ENCODE measurements at places on chromosomes 11 and 22.
A peak's percentile ranks its signal among the peaks of the same experiment; 100 is the strongest.

DNA sequence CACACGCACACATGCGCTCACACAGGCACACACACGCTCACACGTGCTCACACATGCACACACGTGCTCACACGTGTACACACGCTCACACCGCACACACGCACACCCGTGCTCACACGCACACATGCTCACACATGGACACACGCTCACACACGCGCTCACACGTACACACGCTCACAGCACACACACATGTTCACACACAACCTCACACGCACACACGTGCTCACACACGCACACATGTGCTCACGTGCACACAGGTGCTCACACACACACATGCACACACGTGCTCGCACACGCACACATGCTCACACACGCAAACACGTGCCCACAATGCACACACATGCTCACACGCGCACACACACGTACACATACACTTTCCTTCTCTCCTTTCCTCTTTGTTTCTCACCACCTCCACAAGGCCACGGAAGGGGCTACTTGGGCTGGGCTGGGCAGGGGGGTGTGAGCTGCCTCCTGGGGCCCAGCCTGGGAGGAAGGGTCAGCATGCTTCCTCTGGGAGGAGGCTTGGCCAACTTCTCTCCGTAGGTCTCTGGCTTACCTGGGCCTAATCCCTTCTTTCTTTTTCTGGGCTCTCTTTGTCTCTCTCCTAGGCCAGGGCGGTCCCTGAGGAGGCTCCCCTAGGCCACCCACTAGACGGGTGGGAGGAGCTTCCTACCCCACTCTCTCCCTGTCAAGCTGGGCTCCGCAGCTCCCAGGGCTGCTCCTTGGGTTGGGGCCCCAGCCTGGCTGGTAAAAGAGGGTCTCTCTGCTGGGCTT lies 34.5 kb upstream of the PARVG start:
- DNase-seq, result no peak

- no peak for DNase-seq
Measured at GRCh38 chr22:30697975-30698374, 3.3 kb downstream of the OSBP2 start.

GRCh38 chr11:100825626-100826025 lies 138.5 kb downstream of the ARHGAP42 start:
- no peak for DNase-seq

- no peak for DNase-seq
Measured at GRCh38 chr22:46731246-46732040, 6.6 kb downstream of the CERK start.

- DNase-seq, result no peak
Measured at GRCh38 chr22:20503816-20504215, 3.6 kb upstream of the MED15 start.

DNA sequence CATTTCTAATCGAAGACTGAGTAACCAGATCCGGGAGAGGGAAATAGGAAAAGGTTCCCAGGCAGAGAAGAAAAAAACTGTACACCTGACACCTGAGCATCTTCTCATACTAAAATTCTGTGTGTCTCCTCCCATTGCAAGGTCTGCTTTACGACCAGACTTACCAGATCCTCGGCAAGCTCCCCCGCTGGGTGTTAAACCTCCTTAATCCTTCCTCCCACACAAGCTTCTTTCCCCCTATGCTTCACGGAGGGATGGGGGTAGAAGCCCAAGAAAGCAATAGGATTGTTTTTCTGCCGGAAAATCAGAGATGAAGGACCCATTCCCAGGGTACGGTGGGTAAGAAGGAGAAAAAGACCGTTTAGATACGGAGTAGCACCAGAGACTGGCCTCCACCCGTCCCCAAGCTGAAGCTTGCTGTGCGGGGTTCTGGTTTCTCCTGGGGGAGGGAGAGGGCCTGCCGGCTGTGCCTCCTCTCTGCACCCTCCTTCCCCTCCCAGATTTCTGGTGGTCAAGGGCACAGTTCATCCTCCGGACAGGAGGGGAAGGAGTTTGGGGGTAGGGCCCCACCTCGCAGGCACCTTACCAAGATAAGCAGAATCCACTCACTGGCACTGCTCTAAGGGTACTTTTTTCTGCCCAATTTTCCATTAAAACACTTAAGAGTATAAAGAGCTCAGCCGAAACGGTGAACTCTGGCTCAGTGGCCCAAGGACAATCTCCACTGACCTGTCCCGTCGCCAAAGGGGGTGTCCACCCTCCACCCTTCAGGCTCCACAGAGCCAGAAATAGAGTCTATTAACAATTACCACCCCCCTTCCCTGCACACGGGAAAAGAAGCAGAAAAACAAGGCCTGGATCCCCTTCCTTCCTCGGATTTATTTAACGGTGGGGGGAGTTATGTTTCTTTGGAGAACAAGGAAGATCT lies 1.2 kb downstream of the TOB2 start:
- DNase-seq, result no peak

GRCh38 chr11:130721736-130722135 lies 194.5 kb downstream of the SNX19 start:
- DNase-seq, result no peak

- DNase-seq, result no peak
Measured at GRCh38 chr11:21769188-21769587, 423.7 kb upstream of the ANO5 start.

GRCh38 chr11:69229511-69229910 lies 64.4 kb upstream of the MYEOV start:
- no peak for DNase-seq

DNA sequence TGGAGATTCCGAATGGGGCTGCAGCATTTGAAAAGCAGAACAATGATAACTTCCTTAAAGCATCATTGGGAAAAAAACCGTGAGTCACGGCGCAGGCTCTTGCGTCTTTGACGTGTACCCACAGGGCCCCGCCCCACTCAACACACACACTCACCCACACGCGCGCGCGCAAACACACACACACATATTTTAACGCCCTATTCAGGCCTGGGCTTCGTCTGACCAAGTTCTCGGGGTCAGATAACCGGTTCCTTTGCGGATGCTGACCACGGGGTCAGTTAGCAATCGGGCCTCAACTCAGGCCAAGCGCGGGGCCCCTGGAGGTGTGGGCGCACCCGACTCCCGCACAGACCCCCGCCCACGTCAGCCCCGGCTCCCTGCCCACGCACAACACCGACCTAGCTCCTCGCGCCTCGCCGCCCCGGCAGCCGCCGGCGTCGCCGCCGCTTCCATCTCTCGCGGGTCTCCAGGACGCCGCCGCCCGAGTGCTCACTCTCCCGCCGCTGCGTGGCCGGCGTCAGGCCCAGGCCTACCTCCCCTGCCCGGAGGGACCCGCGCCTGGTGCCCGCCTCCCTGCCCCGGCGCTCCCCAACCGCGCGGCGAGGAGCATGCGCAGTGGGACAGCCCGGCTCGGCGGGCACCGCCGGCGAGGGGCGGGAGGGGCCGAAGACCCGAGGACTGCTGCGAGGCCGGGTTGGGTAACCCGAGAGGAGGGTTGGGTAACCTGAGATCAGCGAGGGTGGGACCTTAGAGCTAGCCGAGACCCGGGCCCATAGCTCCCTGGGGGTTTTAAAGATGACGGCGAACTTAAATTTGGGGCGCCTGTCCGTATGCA lies at the start of gene SLC36A4:
SLC36A4 (minus strand) TSS at position 612 of the 835 bp plus-strand sequence; CDS start at position 453, 159 bp downstream.
- DNase-seq, result peak; percentile 76

DNA sequence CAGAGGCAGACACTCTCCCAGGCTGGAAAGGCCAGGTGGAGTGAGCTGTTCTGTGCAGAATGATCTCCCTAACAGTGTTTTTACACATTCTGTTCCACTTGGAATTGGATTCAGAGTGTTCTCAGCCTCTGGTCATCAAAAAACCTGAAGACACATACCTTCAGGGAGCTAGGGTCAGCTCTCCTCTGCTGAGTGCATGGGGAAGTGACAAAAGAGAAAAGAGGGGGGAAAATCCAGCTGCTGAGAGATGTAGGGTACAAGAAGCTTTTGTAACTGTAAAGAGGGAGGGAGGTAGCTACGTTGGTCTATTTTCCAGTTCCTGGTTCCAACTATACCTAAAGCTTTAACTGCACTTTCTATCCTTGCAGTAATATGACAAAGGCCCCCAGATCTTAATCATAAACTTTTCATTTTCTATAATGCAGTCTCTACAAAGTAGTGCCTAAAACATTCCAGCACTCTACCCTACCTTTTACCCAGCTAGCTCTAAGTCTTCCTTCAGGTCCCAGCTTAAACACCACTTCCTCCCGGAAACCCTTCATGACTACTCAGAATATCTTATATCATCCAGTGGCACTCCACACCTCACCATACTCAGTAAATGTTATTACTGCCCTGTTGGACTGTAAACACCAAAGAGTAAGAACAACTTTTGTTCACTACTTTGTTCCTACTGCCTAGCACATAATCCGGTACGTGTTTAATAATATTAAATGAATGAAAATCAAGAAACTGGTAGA lies 9.2 kb downstream of the MAPK1 start:
- DNase-seq, result no peak

GRCh38 chr22:45320357-45320976 lies 10.7 kb downstream of the FAM118A start:
- DNase-seq, result no peak

GRCh38 chr11:88377144-88377543 lies 39.6 kb upstream of the CTSC start:
- no peak for DNase-seq
